Activated CD4-positive, alpha-beta T cell treated with anti-CD3 and anti-CD28 coated beads for 24 hours (primary cell): ENCODE measurements at places on chromosomes 12 and 14.

DNA sequence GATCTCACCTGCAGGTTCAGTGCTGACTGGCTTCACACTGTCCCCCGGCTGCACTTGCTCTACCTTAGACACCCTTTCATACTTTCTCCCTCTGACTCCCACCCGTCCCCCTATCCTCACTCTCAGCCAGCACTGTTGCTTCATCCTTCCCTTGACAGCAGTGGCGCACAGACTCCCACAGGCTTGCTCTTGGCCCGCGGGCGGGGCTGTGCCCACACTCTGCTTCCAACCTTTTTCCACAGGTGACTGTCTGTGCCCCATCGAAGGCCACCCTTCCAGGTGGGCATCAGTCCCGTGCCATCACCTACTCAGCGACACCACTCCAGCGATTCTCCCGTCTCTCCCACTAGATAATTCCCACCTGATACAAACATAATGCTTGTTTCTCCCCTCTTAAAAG lies 1.0 kb upstream of the RPS6KL1 start:
- no peak for DNase-seq

DNA sequence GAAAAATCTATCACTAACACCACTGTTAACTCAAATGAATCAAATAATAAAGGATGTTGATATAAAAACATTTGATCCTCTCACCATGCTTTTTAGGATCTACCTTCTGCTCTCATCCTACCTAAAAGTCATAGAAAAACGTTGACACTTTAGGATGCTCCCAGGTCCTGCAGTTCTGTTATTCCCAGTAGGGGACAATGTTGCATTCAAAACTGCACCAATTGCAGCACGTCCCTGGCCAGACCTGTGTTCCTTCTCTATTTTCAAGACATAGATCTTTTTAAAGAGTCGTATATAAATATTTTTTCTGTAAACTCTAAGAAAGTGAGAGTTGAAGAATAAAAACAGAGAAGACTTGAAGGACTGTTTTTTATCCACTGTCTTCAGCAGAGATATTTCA lies 8.8 kb downstream of the AICDA start:
- DNase-seq: no peak

- no peak for DNase-seq
Measured at GRCh38 chr12:132471011-132471857, 18.7 kb upstream of the FBRSL1 start.

GRCh38 chr14:77848031-77848430 lies 48.1 kb downstream of the ADCK1 start:
- no peak for DNase-seq

DNA sequence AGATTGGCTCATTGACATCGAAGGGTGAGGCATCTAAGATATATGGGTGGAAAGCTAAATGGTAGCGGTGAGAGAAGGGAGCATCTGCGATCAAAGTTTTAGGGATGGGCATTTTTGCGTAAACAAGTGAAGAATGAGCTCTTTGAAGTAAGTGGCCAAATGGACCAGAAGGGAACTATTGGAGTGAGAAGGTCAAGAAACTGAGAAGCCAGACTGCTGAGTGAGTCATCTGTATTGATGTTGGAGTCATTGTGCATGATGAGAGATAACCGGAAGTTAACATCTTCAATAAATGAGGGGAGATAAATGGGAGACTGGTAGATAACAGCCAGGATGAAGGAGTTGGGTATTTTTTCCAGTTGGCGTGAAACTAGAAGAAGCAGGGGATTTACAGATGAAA lies 271.9 kb upstream of the PDE3A start:
- no peak for DNase-seq

- DNase-seq: no peak
Measured at GRCh38 chr12:13247596-13247995, 51.1 kb downstream of the EMP1 start.

DNA sequence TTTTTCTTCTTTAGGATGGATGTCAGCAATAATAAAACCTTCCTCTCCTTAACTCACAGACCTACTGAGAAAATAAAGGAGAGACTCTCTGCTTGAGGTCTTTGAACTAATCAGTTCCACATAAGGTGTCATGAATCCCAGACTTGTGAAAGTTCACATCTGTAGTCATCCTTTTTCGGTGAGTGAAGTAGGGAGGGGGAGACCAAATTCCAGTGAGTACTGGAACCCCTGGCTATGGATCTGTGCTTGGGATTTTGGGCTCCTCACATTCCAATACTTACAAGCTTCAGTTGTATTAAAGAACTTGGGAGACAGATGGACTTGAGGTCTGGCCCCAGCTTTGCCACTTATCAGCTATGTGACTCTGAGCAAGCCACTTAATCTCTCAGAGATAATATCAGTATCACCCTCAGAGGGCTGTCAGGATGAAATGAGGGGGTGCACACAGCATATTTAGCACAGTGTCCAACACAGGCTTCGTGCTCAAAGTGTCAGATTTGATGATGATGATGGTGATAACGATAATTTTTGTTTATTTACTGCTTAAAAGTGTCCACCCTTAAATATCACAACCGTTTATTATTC lies 34.8 kb upstream of the APPL2 start:
- DNase-seq: no peak

GRCh38 chr12:104177663-104178501 lies 37.7 kb upstream of the TXNRD1 start:
- DNase-seq: no peak
